ENCODE measurements at places on chromosomes 1 and 21. TPM values are rescaled to one million over a fixed set of nuclear protein-coding genes. Genes with fewer than 3 reads are reported as not detected.

DNA sequence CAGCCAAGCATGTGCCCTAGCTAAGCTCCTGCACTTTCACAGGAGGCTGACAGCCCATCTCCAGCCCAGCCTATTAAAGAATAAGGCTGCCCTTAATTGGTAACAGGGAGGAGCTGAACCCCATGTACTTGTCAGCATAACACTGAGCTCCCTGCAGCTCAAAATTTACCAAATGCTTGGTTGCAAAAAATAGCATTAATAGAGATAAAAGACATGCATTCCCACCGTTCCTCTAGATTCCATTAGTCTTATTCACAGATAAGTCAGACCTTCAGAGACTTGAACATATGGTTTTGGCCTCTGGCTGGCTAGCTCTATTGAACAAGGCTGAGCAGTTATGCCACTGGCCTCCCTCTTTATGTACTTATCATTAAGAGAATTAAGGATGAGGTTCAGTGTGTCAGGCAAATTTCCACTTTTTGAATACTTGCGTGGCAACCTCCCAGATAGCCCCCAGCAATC, 29.2 kb downstream of the OLFML3 start:
- no peak for DNase-seq

DNA sequence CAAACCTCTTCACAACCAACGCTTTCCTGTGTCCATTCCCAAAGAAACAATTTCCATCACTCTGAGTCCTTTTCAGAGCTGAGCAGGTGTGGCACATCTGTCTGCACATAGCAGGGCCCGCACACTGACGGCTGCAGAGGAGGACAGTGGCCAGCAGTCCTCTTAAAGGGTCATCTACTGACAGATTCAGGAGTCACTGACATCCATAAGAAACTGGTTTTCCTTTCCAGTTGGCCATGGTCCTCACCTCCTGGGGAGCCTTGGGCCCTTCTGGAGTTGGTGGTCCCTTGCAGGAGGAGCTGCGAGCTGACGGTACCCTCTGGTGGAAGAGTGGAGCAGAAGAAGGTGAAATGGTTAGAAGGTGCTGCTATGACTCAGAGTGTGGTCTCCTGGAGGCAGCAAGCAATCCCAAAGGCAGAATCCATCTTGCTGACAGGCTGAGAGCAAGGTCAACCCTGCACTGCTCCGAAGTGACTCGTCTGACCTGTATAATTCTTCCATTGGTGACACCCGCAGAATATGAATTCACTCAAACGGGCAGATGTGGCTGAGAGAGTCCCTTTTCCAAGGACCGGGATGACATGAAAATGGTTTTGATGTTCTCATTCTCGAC, 278.5 kb upstream of the C1orf174 start:
- no peak for DNase-seq

DNA sequence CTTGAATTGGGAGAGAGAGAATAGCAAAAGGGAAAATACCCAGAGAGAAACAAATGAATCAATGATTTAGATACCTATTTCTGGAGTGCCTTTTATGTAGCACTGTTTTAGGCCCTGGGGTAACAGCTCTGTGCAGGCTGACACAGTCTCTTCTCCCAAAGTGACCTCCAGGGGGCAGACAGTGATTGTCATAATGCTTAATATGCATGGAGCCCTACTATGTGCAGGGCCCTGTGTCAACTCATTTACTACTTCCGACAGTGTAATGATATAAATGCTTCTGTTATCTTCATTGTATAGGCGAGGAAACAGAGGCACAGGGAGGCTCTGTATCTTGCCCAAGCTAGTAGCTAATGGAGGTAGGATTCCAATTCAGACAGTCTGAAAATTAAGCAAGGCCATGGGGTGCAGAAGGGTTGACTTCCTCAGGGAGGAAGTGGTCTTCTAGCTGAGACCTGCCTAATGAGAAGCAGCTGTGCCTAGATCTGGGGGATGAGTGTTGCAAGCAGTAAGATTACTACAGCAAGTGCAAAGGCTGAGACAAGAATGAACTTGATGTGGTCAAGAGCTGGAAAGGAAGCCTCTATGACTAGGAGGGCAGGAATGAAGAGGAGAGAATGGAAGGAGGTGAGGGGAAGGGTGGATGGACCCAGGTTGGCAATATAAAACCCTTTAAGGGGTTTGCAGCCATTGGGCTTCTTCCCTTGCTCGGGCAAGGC, 16.2 kb upstream of the SERINC2 start:
- peak; percentile 82 for DNase-seq

DNA sequence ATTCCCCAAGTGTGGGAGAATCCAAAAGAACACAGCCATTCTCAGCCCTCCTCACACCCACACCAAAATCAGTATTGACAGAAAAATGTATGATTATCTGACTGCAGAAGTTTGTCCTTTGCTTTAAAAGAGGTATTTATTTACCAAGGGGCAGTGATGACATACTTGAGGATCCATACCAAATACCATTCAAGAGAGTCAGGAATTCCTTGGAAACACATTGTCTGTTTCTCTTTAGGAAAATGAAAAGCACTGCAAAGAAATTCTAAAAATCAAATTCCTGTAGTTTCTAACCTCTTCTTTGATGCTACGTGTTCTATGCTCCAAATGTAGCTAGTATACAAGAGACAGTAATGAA, 509.6 kb upstream of the CXADR start:
- no peak for DNase-seq

DNA sequence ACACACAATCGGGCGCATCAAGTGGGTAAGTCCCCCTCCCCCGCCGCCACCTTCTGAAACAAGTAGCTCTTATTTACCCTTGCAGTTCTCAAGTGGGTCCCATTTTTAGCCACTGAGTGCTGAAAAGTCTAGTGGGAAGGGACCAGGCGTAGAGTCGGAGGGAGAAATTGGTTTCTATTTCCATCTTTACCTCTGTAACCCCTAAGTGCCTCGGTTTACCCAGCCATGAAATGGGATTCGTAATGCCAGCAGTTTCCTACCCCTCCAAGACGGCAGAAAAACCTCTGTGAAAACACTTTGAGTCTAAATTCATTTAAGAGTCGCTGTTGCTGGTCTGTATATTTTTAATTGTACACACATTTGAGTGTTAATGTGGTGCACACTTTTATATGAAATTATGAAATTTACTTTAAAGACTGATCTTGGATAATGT, 928 bp downstream of the TLCD4 start:
- DNase-seq, result no peak

- peak; percentile 53 for DNase-seq
Measured at GRCh38 chr1:152623203-152623844, 421 bp upstream of the LCE3A start.

DNA sequence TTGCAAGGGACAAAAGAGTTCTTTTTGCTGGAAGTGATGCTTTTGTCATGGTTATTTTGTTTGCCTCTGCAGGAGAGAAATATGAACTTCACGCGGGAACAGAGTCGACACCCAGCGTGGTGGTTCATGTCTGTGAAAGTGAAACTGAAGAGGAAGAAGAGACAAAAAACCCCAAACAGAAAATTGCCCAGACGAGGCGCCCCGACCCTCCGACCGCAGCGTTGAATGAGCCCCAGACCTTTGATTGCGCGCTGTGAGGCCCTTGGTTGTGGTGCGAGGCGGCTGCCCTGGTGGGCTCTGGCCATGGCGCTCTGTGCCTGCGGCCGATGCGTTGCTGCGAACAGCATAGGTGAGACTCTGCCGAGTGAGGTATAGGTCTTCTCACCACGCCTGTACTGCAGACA, 20.9 kb upstream of the NCMAP start:
- peak; percentile 28 for DNase-seq

- DNase-seq, result no peak
Measured at GRCh38 chr1:178266619-178267066, 172.7 kb downstream of the RASAL2 start.

- DNase-seq, result peak; percentile 87
Measured at GRCh38 chr1:94925561-94926125, 1.3 kb downstream of the CNN3 start.

- no peak for DNase-seq
Measured at GRCh38 chr1:61403679-61404596, 321.0 kb downstream of the TM2D1 start.

The C1QC gene
- total RNA-seq, result not detected

The TFF2 gene
- total RNA-seq, result not detected

The CDK18 gene
- total RNA-seq, result 3.0 TPM

The U2AF1 gene
- total RNA-seq, result 198 TPM

The TCP10L gene
- total RNA-seq, result not detected

The ACTL8 gene
- not detected for total RNA-seq

The KRTAP12-3 gene
- not detected for total RNA-seq

The OR2T35 gene
- total RNA-seq, result not detected
